GF-D8 (cell line): ENCODE measurements at places on chromosomes 6 and 20.

GRCh38 chr20:40568200-40568599 lies 120.8 kb downstream of the MAFB start:
- no peak for DNase-seq

GRCh38 chr20:48585061-48585870 lies 242.5 kb downstream of the PREX1 start:
- no peak for DNase-seq

- DNase-seq = no peak
Measured at GRCh38 chr6:165439928-165440554, 130.6 kb upstream of the C6orf118 start.

- no peak for DNase-seq
Measured at GRCh38 chr6:74735304-74735703, 470.5 kb downstream of the COL12A1 start.

GRCh38 chr6:102068349-102068929 lies 674.9 kb downstream of the GRIK2 start:
- no peak for DNase-seq

- no peak for DNase-seq
Measured at GRCh38 chr6:1116149-1116548, 195.7 kb upstream of the FOXQ1 start.

DNA sequence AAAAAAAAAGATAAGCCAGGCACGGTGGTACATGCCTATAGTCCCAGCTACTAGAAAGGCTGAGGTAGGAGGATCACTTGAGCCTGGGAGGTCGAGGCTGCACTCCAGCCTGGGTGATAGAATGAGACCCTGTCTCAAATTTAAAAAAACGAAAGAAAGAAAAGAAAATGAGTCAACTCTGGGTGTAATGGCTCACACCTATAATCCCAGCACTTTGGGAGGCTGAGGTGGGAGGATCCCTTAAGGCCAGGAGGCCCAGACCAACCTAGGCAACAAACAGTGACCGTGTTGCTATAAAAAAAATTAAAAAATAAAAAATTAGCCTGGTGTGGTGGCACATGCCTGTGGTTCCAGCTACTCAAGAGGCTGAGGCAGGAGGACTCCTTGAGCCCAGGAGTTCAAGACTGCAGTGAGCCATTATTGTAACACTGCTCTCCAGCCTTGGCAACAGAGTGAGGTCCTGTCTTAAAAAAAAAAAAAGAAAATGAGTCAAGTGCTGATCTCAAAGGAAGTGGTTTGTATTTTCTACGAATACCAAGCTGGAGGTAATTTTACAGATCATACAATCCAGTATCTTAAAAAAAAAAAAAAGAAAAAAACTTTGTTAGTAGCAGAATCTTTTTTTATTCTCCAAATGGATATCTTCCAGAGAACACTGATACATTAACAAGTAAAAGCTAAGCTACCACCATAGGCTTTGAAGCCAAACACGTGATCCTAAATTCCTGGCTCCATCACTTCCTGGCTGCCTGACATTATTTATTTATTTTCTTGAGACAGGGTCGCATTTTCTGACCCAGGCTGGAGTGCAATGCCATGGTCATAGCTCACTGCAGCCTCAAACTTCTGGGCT lies 5.7 kb downstream of the COMMD7 start:
- no peak for DNase-seq

DNA sequence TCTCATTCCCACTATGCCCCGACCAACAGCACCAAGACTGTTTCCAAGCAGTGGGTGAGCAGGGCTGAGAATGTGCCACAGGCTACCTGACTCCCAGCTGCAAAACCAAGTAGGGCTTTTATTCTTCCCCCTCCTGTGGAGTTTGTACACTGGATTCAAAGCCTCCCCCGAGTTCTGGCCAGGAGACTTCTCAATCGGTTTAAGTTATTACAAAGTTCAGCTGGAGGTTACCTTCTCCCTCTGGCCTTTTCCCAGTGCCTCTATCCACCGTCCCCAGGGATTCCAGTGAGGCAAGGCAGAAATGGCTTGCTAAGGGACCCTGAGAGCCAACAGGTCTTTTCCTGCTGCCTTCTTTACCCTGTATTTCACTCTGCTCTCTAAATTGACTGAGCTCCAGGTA lies 217.0 kb downstream of the ADGRG6 start:
- DNase-seq = no peak

GRCh38 chr20:41956338-41957074 lies 338.3 kb upstream of the CHD6 start:
- no peak for DNase-seq

DNA sequence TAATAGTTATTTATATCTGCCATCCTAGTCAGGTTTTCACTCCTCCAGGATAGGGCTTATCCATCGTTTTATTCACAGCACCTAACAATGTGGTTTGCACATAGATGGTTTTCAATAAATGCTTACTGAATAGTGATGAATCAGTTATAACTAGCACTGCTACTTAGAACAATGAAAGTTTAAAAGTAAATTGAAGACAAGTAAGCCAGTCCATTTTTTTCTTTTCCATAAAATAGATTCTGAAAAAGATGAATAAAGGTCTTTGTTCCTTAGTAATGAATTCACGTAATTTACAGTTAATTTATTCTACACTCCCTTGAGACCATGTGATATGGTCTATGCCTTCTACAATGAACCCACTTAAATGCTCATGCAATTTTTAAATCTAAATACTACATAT lies 212.5 kb downstream of the RNGTT start:
- DNase-seq = no peak

DNA sequence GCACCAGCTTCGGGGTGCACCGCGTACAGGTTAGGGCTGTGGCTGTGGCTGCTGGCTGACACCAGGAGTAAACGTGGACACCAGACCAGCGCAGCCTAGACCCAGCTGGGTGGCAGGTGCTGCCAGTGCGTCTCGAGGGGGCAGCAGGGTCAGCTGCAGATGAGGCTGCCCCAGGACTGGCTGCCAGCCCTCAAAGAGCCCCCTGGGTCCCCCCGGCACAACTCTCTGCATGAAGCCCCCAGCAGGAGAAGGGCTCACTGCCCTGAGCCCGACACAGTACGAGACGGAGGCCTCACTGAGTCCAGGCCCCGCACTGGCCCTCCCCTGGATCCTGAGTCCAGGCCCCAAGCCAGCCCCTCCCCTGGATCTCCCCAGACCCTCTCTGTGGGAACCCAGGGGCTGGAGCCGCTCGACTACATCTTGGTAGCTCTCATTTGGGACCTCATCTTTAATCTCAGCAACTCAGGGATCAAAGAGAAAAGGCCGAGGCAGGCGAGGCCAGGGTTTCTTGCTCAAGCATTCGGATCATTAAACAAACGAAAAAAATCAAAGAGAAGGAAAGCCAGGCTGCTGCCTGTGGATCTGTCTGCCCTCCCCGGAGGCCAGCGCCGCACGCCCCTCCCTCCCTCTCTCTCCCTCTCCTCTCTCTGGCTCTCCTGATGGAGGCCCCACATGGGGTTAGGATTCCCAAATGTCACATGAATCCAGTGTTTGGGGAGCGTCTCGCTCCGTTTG lies 7.0 kb upstream of the NKAIN4 start:
- DNase-seq = no peak

DNA sequence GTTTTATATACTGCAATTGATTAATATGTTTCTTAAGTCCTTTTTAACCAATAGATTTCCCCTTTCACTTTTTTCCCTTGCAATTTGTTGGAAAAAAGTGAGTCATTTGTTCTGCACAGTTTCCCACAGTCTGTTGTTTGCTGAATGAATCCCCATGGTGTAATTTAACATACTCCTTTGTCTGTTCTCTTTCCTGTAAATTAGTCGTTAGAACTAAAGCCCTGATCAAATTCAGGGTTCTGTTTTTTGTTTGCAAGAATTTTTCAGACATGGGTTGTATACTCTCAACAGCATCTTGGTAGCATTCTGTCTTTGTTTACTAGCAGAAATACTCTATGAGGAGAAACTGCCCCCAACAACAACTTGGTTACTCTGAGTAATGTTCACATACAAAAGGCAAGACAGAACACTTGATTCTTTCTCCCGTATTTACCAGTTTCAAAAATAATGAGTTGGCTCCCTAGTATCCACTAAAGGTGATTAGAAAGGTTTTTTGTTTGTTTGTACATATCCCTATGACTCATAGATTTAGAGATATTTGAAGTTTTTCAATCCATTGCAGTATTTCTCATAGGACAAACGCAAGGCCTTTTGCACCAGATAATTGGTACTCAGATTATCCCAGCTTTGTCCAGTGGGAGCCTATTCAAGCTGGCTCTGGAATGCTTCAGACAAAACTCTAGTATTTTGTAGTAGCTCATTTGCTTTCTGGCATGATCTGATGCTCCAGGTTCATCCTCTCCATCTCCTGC lies 16.5 kb downstream of the BLOC1S5 start:
- no peak for DNase-seq

DNA sequence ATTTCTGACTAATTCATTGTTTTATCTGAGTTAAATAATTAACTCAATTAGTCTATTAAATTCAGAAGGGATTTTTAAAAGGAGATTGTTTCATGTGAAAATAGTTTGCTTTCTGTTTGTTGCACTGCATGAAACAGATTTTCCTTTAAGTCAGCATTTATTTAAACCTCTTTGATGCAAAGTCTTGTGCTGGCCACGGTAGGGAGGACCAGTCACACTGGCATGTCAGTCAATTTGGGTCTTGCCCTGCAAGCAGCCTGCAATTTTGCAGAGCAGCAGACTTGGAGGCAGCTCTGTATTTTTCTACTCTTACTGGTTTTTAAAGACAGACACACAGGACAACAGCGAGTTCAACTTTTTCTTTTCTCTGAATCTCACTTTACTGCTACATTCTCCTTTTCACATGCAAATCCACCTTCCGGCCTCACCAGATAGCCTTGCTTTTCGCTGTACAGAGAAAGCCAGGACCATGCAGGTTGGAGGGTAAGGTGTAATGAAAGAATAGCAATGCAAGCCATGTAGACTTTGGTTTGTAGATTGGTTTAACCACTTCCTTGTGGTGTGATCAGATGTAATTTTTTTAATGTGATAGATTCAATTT lies 689.9 kb upstream of the AGPAT4 start:
- no peak for DNase-seq

DNA sequence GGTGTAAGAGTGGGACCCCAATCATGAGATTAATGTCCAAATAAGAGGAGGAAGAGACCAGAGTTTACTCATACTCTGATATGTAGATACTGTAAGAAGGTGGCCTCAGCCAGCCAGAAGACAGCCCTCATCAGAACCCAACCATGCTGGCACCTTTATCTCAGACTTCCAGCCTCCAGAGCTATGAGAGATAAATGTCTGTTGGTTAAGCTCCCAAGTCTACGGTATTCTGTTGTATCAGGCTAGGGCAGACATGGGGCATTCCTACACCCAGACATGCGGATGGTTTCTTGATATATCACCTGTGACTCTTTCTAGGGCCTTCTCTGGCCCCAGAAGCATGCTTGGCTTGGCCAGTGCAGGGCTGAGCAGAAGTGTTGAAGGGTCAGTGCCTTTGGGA lies 247.4 kb upstream of the RIN2 start:
- DNase-seq = no peak

DNA sequence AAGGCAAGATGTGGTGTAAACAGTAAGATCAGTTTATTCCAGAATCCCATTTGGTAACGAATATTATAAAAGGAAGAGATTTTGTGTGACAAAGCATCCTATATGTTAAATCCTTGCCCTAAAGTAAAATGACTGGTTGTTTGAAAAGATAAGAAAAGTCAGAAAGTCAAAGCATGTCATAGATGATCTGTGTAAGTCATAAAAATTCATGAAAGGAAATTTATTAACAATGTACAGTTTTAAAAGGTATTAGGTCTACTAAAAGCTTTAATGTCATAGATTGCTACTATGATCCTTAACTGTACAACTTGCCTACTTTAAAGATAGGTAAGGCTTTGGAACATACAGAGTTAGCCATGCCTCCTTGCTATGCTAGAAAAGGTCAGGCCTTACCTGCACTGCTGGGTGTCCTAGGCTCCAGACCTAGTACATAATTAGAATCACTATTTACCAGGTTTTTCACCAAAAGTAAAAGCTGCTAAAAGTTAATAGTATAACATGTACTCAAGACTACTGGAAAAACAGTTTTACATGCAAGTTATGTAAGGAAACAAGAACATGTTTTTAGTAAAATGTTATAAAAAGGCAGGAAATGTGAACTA lies 1090.1 kb upstream of the ADGRB3 start:
- DNase-seq = no peak

DNA sequence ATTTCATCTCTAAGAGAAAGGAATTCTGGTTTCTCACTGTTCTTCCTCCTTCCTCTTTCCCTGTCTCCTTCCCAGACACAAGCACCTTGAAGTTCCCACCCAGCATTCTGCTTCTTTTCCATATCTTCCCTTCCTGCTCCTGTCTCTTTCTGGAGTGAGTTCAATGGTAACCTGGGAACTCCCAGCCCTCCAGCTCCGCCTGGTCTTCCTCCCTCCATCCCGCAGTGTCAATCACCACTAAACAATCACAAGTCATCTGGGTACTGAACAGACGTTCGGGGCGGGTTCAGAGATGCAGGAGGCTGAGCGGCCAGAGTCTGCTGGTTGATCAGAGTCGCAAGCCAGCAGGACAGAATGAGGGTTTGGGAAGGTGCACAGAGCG lies 7.7 kb downstream of the TTBK1 start:
- DNase-seq = no peak

DNA sequence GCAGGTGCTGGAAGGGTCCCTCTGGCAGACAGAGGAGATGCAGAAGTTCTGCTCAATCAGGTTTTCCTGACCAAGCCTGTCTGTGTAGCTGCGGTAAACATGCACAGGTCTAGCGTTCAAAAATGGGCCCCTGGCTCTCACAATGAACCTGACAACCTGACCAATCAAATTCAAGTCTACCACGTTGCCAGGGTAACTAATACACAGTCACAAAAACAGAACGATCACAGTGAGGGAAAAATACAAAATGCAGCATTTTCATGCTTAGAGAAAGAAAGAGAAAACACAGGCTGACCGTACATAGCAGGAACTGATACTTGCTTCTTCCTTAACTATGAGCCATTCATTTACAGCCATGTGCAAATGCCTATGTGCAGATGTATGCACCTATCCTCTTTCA lies 353.1 kb upstream of the TSHZ2 start:
- DNase-seq = no peak

- DNase-seq = no peak
Measured at GRCh38 chr6:37827603-37828265, 8.2 kb downstream of the ZFAND3 start.

- DNase-seq = no peak
Measured at GRCh38 chr6:25623879-25624278, 28.1 kb upstream of the SCGN start.

DNA sequence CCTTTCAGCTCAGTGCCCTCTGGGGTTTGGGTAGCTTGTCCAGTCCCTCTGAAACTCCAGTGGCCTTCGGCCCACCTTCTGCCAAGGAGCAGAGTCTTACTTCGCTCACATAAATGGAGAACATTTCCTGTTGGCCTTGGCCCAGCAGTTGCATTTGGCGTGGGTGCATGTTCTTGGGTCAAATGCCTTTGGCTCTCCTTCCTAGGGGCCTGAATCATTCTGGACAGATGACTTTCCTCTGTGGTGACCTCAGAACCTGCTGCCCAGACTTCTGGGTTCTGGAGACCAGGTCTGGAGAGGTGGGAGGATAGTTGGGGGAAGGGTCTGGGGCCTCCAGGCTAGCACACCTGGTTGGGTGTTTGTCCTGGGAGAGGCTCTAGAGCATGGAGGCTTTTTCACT lies 29.3 kb downstream of the BCAS4 start:
- no peak for DNase-seq
